ENCODE measurements at places on chromosomes 16 and 17.

DNA sequence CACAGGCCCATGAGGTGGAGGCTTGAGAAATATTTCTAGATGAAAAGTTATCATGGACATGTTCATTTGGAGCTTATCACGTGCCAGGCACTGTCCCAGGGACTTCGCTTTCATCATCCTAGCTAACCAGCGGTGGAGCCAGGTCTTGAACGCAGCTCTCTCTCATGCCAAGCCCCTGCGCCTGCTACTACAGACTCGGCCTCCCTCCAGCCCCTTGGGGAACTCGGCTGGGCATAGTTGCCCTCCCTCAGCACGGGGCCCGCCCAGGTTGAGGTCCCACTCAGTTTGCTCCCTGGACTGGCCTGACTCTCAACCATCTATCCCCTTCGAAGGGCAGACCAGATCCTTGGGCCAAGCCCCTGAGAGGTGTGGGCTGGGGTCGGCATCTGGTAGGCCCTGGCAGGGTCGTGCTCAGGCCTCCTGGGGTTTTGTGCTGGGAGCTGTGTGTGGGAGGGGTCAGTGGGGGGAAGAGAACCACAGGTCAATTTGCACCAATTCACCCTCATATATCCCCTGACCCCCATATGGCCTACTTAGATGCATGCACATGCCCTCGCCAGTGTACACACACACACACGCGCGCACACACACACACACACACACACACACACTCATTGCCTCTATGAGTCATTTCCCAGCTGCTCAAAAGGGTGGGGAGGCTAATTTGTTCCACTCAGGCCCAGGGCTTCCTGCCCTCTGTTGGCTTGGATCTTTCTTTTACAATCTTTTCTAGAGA lies 12.1 kb upstream of the SCN4A start:
- DNase-seq = no peak

DNA sequence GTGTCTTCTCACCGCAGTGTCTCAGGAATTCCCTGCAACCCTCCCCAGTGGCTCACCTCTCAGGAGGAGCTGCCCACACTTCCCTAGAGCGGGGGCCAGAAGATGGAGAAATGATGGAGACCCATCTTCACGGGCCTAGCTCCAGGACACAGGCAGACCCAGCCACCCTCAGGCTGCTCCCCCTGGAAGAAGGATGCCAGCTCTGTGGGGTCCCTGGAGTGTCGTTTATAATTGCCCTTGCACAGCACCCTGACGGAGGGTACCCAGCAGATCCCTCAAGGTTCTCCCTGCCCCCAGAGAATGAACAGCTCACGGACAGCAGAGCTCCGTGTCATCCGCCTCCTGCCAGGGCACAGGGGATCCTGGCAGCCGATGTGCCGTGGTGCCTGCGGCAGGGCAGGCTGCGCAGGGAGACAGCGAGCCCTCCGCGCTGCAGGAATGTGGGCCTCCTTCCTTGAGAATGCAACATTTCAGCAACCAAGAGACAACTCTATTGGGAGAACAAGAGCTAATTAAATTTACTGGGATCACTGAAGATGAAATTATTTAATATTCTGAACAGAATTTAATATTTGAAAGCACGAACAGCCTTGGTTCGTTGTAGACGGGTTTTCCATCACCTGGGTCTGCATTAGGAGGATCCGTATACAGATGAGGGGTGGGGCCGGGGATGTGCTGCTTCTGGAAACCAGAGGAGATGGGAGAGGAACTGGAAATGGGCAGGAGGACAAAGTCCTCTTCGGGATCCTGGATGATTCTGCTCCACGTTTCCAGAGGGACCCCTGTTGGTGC lies 21.0 kb upstream of the RBFOX3 start:
- DNase-seq = peak; percentile 7

- no peak for DNase-seq
Measured at GRCh38 chr17:59387351-59388068, 56.1 kb downstream of the YPEL2 start.

DNA sequence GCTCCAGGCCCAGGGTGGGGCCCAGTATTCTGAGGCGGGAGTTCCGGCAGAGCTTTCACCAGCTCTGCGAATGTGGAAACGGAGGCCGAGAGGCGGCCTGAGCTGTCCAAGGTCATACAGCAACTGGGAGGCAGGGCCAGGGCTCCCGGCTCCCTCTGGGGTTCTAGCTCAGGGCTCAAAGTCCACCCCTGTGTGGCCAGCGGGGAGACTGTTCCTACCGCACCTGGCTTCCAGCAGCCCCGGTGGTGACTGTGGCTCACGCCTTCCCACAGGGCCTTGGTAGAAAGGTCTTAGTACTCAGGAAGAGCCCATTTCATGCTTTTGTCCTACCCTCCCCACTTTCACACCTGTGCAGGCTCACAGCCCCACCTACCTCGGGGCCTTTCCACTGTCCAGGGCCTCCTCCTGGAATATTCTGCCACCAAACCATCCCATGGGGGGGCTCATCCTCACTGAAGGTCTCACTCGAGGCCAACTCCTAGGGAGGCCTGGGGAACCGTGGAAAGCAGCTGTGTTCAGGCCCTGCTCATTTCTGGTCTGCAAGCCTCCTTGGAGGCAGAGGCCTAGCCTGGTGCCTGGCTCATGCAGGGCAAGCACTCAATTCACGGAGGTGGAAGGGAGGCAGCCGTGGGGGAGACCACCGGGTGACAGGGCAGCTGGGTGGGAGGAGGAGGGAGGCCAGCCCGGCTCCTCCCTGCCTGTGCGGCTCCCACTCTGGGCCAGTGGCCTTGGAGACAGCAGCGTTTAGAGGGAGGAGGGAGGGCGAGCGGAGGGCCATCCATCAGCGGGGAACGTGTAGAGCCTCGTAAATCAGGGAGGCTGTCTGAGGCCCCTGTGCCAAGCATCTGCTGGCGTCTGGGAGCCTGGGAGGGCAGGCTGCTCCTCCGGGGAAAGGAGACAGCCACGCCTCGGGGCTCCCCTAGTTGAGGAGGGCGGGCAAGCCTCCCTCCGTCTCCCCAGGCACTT lies 12.7 kb upstream of the DOC2B start:
- DNase-seq = no peak

GRCh38 chr16:65600629-65601028 lies 478.8 kb upstream of the CDH11 start:
- no peak for DNase-seq
